ENCODE measurements at places on chromosomes 2 and 18.

- no peak for DNase-seq
Measured at GRCh38 chr2:191791953-191792560, 54.8 kb downstream of the CAVIN2 start.

DNA sequence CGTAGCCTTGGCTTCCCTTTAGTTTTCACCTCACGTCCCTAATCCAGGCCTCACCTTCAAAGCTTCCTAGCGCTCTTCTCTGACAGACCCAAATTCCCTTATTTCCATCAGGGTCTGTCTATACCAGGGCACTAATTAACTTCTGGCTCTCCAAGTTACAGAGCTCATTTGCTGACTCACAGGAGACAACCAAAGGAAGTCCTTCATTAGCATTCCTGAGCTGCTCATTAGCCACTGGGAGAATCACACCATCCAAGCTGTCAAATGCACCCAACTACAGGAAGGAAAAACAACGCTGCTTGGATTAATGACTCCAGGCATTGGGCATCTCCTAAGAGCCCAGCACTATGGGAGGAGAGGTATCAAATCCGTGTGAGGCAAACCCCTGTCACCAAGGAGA, 109.8 kb upstream of the ALK start:
- no peak for DNase-seq

- DNase-seq: no peak
Measured at GRCh38 chr2:67137699-67138098, 259.4 kb upstream of the ETAA1 start.

- DNase-seq: no peak
Measured at GRCh38 chr2:99398303-99398702, 61.1 kb downstream of the EIF5B start.

Measured in Ammon's horn (tissue), 1 donor.